RKO (cell line): ENCODE measurements at places on chromosomes 5 and 9.
A peak's percentile ranks its signal among the peaks of the same experiment; 100 is the strongest.

DNA sequence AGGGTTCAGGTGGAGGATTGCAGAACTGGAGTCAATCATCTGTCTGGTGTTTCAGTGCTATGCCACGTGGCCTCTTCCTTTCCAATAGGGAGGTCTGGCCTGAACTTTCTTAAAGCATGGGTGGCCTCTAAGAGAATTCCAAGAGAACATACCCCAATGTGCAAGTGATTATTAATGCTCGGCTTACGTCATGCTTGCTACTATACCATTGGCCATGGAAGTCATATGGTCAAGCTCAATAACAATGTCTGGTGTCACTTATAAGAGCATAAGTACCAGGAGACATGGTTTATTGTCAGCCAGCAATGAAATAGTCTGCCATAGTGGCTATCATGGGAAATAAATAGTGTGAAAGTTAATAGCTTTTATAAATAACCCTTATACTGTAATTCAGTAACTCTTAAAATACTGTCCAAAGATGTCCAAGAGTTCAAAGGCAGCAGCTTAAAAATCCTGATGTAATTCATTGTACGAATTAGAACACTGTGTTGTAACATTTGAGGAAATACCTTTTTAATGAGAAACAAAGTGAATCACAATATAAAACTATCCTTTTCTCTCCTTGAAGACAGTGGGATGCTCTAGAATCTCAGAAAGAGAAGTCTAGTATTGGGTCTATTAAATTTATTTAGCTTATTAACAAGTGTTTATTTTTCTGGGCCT, 355.4 kb upstream of the PRR16 start:
- DNase-seq, result no peak

DNA sequence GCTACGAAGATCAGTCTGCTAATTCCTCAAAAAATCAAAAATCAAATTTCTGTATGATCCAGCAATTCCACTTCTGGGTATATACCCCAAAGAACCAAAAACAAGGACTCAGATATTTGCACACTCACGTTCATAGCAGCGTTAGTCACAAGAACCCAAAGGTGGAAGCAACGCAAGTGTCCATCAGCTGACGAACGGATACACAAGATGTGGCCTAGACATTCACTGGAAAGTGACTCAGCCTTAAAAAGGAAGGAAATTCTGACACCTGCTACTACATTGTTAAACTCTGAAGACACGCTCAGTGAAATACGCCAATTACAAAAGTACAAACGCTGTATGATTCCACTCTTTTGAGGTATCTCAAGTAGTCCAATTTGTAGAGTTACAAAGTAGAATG, 93.3 kb downstream of the OTULIN start:
- no peak for DNase-seq

DNA sequence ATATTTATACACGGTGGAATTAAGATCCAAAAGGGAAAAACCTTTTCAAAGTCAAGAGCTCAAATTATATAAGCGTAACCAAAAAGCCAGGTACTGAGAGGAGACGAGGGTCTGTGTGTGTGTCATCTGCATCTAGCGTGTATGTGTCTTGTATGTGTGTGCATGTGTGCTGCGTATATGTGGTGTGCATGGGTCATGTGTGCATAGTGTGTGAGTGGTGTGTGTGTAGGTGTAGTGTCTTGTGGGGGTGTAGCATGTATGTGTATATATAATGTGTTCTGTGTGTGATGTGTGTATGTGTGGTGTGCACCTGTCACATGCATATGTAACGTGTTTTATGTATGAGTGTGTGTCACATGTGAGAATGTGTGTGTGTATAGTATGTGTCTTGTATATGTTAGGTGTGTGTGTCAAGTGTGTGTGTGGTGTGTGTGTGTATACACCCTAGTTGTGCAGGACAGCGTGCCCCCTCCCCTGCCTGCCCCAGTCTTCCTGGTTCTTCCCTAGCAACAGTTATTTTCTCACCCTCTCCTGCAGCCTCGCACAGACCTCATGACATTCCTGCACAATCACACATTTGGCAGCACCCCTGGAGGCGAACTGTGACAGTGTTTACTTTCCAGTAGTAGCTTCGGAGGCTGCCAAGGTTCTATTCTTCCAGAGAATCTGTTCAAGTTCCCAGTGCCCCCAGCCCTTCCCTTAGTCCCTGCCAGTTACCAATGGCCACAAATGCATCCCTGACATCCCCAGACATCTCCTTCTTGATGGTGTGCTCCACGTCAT, 27.1 kb upstream of the TNIP1 start:
- no peak for DNase-seq

DNA sequence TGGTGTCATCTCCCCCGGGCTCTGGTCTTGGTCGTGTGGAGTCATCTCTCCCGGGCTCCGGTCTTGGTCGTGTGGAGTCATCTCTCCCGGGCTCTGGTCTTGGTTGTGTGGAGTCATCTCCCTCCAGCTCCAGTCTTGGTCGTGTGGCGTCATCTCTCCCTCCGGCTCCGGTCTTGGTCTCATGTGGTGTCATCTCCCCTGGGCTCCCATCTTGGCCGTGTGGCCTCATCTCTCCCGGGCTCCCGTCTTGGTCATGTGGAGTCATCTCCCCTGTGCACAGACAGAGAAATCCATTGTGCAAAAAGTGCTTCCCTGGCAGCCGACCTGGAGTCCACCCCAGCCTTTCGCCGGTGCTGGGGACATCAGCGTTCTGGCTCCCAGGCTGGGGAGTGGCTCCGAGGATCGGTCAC, 91.1 kb upstream of the CACNA1B start:
- DNase-seq, result no peak

GRCh38 chr9:93533863-93534262, 42.5 kb upstream of the PHF2 start:
- DNase-seq, result no peak

- no peak for DNase-seq
Observed at GRCh38 chr5:155381654-155382053, 368.1 kb downstream of the KIF4B start.

DNA sequence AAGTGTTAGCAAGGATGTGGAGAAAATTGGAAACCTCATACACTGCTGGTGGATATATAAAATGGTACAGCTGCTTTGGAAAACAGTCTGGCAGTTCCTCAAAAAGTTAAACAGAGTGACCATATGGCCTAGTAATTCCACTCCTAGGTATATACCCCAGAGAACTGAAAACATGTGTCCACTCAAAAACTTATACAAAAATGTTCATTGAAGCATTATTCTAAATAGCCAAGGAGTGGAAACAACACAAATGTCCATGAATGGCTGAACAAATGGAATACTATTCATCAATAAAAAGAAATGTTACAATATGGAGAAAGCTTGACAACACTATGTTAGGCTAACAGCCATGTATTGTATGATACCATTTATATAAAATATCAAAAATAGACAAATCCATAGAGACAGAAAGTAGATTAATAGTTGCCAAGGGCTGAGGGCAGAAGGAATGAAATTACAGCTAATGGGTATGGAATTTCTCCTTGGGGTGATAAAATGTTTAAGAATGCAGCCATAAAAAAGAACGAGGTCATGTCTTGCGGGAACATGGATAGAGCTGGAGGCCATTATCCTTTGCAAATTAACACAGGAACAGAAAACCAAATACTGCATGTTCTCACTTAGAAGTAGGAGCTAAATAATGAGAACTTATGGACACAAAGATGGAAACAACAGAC, 33.6 kb upstream of the FBP1 start:
- DNase-seq, result peak; percentile 75

DNA sequence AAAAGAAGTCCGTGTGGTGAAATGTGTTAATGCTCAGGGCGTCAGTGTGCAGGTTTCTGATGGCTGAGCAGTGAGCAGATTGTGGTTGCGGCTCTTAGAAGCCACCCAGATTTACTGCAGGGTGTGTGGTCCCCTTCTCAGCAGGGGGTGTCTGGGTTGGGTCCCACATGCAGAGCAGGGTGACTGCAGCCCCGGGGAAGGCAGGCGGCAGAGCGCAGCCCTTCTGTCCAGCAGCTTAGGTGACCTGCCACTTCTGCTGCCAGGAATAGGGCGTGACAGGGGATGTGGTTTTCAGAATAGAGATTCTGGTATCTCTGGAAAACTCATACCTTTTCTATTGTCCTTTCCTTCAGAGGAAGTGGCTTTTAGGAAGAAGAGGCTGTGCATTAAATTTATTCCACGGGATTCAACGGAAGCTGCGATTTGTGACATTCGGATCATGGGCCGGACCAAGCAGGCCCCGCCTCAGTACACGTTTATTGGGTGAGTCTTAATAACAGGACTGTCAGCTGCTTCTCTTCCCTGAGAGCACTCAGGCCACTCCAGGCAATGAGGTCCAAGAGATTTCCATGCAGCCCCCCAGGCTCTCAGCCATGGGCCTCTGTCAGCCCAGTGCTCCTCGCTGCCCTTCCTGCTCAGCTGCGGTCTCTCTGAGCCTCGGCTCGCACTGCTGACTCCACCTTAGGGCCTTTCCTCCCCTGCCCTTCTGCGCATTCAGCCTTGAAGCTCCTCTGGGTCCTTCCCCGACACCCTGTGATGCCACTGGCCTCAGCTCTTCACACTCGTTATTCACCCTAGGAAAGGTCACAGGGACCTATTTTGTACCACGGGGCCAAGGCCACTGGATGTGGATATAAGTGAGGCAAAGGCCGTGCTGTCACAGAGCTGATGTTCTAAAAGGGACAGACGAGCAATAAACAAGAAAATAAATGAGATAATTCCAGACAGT, 65.4 kb downstream of the MVB12B start:
- DNase-seq, result no peak

DNA sequence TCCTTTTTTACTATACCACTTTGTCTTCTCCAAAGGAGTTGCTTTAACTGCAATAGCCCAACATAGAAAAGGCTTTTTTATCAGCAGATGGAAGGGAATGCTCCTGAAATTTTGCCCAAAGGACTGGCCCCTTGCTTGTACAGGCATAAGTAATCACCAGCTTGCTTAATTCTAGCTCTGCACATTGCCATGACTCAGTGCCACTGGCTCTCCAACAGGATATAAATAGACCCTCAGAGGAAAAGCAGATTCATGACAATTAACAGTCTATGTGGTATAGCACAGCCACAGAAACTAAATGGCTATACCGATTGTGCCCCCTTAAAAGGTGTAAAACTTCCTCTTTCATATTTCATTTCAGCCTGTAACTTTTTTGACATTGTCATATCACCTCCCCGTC, 227.0 kb downstream of the ZNF608 start:
- DNase-seq, result no peak

DNA sequence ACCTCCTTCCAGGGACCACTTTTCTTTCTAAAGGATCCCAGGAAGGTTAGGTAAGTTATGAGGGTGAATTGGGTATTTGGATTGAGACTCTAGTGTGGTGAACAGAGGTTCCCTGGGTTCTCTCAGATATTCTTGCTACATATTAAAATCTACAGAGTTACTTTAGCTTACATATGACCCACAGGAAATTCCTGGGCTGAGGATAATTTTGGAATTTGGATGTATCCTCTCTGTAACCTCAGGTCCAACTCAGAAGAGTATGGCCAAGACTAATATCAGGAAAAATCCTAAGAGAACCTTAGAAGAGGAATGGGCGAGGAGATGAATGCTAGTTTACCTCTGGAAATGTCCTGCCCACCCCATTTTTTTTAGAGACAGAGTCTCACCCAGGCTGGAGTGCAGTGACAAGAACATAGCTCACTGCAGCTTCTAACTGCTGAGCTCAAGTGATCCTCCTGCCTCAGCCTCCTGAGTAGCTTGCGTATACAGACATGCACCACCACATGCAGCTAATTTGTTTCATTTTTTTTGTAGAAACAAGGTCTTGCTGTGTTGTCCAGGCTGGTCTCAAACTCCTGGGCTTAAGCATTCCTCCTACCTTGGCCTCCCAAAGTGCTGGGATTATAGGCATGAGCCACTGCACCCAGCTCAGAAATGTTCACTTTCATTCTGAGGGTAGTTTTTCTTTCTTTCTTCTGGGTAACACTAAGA, 196.4 kb downstream of the ARHGEF28 start:
- DNase-seq, result no peak
